ENCODE measurements at places on chromosomes 2 and 18.

- no peak for DNase-seq
Observed at GRCh38 chr2:124382067-124382618, 357.1 kb downstream of the CNTNAP5 start.

- DNase-seq = no peak
Observed at GRCh38 chr2:189865826-189866225, 81.6 kb downstream of the PMS1 start.

GRCh38 chr2:27084297-27085061 is 2.1 kb upstream of the KHK start:
- DNase-seq = no peak

- no peak for DNase-seq
Observed at GRCh38 chr2:8367833-8368232, 314.0 kb upstream of the ID2 start.

DNA sequence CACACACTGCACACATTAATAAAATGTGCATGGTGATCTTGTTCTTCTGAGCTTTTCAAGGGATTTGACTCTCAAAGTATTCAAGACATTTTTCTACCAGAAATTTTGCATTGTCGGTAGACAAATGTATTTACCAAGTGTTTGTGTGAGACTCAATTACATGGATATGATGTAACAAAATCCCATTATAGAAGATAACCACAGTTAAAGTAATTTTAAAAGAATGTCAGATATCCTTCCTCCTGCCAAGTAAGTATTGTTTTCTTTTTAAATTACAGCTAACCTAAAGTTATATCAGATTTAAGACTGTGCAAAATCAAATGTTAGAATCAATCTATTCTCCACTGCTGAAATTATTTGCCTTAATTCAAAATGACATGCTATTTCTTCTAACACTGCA is 1344.5 kb upstream of the CHAC2 start:
- no peak for DNase-seq

- DNase-seq = no peak
Observed at GRCh38 chr2:58407487-58407886, 166.4 kb upstream of the FANCL start.

DNA sequence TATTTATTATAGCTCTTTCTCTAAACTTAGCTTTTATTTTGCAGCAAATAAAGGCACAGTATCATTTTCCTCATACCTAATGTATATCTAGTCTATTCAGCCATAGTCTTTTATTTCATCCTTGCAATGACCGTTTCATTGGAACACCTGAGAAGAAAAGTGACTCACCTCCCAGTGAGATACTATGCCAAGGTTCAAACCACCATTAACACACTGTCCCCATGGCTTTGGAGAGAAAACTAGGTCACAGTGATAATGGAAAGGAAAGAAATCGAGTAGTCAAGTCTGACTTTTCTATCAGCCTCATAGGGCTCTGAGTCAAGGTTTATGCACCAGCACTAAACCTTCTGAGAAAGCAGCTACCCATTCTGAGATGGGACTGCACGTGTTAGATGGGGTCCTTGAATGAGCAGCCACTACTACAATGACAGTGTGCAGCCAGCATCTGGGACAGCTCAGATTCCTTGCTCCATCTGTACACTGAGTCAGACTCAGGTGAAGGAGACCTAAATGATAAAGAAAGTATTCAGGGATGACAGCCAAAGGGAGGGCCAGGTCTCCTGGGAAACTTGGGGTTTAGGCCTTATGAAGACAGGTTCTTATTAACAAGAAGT is 971.1 kb upstream of the ACVR2A start:
- no peak for DNase-seq

DNA sequence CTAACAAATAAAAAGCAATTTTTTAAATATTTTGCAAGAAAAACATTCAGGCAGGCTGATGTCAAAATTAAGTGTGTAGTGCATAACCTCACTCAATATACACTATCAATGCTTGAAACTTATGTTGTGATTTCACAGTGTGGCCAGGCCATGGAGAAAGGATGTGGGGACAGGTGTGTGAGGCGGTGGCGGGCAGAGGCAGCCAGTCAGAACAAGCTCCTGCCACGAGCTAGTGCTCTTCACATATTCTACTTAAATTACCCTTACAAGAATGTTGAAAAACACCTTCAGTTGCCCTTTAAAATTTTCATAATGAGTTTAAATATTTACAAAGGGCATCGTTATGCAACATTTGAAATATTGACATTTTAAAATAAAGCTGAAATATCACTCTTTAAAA is 43.2 kb downstream of the CYB5A start:
- DNase-seq = no peak

- no peak for DNase-seq
Observed at GRCh38 chr18:834082-834720, 22.2 kb upstream of the YES1 start.

GRCh38 chr2:239803766-239804115 is 221.4 kb downstream of the NDUFA10 start:
- no peak for DNase-seq

DNA sequence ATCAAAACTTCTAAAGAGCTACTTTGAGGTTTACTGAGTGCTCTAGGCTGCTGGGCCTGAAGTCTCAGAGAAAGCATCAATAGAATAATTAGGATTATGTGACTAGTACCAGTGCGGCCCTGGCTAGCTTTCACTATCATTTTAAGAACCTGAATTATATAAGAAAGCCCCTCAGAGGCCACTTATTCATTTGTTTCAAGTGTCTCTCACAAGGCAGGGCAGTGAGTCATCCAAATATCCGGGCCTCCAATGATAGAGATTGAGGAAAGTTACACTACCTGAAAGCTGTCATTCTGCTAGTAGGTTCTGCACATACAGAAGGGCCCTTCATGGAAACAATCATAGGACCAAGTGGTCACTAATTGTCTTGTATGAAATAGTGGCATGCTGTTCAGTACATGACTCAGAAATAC is 193.1 kb downstream of the L3MBTL4 start:
- DNase-seq = no peak

DNA sequence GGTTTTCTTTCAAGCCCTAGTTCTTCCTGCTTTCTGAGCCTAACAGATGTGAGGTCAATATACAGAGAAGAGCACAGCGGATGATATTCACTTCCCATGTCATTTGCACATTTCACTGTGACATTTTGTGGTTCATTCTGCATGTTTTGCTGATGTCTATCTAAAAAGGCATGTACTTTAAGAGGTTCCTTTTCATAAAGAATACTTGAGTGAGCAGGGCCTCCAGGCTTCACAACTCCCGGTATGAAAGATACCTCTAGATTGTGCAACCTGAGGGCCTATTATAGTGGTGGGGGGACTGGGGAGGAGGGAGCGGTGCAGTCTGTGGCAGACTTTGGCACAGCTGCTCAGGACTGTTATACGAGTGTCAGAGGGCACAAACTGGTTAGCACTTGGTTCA is 54.6 kb downstream of the CPO start:
- no peak for DNase-seq
